ENCODE measurements at places on chromosomes 5 and 9. TPM values are rescaled to one million over a fixed set of nuclear protein-coding genes. Genes with fewer than 3 reads are reported as not detected.

- DNase-seq = no peak
These were observed 1333.7 kb upstream of the WWC1 start for GRCh38 chr5:166957782-166958181.

DNA sequence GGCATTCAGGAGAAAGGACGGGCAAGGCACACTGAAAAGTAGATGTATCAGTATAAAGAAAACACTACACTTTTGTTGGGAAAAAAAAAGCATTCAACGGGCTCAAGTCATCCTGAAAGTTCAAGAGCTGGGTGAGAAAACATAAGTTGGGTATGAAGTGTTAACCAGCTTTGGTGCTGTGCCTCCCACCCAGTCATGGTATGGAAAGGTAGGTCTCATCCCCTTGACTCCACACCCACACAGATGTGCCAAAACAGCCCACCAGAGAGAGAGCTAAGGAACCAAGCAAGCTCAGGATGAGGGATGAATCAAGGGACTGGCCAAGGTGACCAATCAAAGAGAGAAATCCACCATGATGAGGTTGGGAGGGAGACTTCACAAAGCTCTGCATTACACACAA is 54.7 kb downstream of the ESM1 start:
- no peak for DNase-seq

DNA sequence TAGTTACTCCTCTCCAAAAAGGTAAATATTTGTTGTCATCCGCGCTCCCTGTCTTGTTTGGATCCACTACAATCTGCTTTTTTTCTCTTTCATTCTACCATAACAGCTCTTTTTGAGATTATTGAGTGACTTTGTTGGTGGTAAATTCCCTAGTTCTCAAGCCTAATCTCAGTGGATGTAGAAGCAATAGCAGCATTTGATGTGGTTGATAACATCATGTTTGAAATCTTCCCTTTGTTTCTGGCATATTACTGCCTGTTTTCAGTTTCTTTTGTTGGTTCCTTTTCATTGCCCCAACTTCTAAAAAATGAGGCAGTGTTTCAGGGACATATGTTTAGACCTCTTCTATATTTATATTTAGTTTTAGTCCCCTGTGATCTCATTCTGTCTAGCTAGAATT is 8.9 kb downstream of the CDC42SE2 start:
- no peak for DNase-seq

- DNase-seq = no peak
These were observed 1.1 kb downstream of the CRAT start for GRCh38 chr9:129109537-129109903.

The SLC1A1 gene
- 2.6 TPM for total RNA-seq

The PCDHGA4 gene
- total RNA-seq = 10.4 TPM

The NUTM2G gene
- not detected for total RNA-seq

The SAPCD2 gene
- total RNA-seq = not detected
